ENCODE measurements at places on chromosomes 6 and 20.
A peak's percentile ranks its signal among the peaks of the same experiment; 100 is the strongest.

- no peak for DNase-seq
Measured at GRCh38 chr6:142822383-142822782, 122.6 kb downstream of the HIVEP2 start.

DNA sequence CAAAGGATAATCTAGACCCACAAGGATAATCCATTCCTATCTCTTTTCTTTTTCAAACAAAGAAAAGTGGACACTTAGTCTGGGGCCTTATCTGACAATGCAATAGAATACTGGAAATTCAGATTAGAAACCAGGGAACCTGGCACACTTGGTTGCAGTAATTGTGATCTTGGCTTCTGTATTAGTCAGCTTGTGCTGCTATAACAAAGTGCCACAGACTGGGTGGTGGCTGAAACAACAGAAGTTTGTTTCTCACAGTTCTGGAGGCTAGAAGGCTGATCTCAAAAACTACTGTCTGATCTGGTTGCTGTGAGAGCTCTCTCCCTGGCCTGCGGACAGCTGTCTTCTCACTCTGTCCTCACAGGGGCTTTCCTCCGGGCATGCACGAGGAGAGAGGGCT lies 49.4 kb downstream of the SNRNP48 start:
- no peak for DNase-seq

GRCh38 chr6:135577059-135577538 lies 79.6 kb upstream of the AHI1 start:
- no peak for DNase-seq

GRCh38 chr20:1206366-1207148 lies 3.3 kb downstream of the C20orf202 start:
- no peak for DNase-seq

DNA sequence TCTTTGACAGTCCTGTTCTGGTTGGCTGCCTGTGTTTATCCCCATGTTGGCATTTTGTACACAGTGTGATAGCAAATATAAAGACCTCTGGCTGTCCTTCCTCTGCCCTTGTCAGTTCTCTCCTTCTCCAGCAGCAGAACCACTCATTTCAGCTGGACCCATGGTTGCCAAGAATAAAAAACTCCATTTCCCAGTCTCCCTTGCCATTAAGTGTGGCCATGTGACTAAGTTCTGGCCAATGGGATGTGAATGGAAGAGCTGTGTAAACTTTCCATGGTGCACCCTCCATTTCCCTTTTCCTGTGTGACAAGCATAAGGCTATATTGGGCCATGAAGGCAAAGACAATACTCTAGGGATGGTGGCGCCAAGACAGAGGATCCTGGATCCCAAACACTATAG lies 78.4 kb upstream of the TBC1D7 start:
- no peak for DNase-seq

- DNase-seq = no peak
Measured at GRCh38 chr6:142400495-142400894, 98.7 kb downstream of the ADGRG6 start.

DNA sequence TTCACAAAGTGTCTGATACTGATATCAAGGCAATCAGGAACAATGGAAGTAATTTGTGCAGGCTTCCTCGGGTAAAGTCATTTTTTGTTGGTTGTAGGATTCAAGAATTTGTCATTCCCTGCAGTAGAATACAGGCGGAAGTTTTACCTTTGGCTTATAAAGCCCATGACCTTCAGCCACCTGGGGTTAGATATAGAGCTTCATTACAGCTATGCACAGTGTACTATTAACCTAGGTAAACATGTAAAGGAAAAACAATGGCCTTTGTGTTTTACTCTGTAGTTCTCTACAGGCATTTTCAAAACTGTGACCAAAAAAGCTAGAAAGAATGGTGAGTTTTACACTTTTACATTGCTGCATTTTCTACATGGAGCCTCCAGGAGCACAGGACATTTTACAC lies 114.9 kb downstream of the NRSN1 start:
- no peak for DNase-seq

DNA sequence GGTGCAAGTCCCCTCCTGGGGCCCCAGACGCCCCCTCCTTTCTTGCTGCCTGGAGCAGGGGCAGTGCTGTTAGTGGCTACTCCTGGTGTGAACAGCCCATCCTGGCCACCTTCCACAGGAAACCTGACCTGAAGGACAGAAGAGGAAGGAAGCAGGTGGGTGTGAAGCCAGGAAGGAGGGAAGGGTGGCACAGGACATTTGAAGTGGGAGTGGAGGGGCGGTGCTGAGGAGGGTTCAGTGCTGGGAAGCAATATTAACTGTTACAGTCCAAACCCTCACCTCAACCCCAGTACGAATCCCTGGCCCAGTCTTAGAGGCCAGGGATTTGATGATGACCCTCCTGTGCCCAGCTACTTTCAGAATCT lies 766 bp downstream of the PRICKLE4 start:
- no peak for DNase-seq

- no peak for DNase-seq
Measured at GRCh38 chr6:110217266-110217665, 37.0 kb downstream of the CDC40 start.

DNA sequence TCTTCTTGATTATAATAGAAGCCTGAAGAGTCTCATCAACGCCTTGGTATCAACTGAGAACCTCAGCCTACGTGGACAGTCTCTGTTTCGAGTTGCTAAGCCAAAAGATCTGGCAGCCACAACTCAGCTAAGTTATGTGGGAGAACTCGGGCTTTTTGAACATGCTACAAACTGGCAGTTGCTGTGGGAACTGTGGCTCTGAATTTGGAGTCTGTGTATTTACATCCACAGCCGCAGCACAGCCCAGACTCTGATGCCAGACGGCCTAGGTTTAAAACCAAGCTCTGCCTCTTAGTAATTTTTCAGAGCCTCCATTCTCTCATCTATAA lies 35.8 kb downstream of the RIPOR2 start:
- DNase-seq = peak; percentile 31

DNA sequence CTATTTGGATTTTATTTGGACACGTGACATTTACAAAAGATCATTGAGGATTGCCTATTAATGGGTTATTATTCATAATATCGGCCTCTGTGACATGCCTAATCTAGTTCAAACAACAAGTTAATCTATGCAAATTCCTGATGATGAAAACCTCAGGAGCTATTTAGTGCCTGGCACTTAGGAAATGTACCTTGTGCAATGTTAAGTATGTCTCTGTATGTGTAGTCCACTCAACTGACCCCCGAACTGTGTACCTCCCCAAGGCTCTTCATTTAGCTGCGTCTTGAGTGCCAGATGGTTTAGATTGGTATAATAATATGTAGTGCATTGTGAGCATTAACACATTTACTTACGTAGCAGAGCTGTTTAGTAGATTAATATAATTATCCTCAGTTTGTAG lies 6.9 kb downstream of the LAMA2 start:
- DNase-seq = no peak

DNA sequence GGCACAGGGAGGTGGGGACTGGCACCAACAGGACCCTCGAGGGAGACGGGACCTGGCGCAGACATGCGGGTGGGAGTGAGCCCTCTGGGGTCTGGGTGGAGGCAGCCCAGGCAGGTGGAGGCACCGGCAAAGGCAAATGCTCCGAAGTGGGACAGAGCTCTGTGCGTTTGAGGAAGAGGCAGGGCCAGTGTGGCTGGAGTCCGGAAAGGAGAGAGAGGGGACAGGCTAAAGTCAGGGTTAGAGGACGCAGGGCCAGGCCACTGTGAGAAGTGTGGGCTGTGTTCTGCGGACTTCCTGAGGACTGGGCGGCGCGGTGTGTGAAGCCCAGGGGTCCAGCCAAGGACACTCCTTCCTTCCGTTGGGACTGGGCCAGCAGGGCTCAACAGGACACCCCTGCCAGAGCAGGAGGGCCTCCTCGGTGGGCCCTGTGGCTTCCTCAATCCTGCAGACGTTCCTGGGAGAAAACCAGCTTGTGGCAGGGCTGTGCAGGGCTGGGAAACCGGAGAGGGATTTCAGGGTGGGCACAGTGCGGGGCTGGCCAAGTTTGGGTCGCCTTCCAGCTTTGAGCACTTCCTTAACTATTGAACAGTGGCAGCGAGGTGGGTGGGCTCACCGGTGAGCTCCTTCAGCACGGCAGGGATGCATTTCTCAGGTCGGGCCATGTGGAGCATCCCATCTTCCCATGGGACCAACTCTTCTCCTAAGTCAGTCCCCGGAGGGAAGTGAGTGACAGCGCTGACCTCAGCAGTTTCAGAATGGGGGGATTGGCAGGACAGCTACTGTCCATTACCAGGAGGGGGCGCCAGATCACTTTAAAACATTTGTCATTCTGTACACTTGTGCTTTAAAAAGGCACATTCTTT lies 22.5 kb downstream of the MOCS3 start:
- peak; percentile 77 for DNase-seq

DNA sequence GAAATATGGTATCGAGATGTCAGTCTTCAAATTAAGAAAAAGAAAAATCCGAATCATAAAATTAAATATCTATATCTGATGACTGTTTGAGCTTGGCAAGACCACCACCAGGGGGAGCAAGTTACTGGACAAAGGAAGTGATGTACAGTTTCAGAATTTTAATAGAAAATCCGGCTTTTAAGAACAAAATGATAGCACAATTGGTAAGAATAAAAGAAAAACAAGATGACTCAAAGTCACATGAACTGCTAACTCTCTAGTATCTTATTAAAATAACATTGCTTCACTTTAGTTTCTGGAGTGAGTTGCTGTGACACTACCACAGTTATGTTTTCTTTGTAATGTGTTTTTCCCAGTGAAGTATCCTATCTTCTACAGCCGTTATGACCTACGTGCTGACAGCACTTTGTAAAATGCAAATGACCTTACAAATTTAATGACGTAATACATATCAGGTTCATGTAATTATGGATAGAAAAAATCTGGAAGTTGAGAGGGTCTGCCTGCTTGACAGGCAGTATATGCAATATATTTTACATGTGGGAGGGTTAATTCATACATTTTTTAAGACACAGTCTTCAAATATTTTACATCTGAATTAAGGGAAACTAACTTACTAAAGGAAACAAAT lies 405.3 kb upstream of the HS3ST5 start:
- peak; percentile 3 for DNase-seq

DNA sequence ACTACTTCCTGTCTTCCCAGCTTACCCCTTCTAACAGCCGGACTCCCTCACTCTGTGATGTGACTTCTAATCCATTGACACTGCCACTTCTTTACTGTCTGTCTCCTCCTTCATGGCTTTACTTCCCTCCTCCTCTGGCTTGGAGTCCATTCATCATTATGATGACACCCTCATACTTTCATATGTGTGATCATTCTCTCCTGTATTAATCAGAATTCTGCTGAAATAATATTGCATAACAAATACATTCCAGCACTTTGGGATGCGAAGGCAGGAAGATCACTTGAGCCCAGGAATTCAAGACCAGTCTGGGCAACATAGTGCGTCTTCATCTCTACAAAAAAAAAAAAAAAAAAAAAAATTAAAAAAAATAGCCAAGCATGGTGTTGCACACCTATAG lies 147.9 kb upstream of the BTBD3 start:
- DNase-seq = no peak

GRCh38 chr20:1702855-1703254 lies 45.3 kb upstream of the SIRPG start:
- DNase-seq = no peak

DNA sequence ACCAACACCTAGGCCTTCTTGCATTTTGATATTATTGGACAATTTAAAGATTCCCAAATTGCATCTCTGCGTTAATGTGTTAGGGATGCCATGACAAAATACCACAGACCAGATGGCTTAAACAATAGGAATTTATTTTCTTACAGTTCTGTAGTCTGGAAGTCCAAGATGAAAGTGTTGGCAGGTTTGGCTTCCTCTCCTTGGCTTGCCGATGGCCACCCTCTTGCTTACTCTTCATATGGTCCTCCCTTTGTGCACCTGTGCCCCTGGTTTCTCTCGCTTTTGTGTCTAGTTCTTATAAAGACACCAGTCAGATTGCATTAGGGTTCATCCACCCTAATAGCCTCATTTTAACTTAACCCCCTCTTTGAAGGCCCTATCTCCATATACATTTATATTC lies 842.4 kb upstream of the FLRT3 start:
- DNase-seq = no peak

DNA sequence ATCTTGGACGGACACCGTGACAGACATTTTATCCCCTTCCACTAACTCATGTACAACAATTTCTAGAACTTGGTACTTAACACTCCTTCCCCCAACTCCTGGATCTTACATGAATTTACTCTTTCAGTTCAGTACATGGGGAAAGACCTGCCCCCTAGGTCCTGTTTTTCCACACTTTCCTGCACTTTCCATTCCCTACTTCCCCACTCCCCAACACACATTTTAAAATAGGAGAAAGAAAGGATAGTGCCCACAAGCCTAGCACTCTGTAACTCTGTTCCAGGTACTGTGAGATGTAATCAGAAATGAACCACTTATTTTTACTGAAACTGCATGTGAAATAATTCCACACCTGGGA lies 1.3 kb downstream of the ADGRG6 start:
- DNase-seq = no peak

DNA sequence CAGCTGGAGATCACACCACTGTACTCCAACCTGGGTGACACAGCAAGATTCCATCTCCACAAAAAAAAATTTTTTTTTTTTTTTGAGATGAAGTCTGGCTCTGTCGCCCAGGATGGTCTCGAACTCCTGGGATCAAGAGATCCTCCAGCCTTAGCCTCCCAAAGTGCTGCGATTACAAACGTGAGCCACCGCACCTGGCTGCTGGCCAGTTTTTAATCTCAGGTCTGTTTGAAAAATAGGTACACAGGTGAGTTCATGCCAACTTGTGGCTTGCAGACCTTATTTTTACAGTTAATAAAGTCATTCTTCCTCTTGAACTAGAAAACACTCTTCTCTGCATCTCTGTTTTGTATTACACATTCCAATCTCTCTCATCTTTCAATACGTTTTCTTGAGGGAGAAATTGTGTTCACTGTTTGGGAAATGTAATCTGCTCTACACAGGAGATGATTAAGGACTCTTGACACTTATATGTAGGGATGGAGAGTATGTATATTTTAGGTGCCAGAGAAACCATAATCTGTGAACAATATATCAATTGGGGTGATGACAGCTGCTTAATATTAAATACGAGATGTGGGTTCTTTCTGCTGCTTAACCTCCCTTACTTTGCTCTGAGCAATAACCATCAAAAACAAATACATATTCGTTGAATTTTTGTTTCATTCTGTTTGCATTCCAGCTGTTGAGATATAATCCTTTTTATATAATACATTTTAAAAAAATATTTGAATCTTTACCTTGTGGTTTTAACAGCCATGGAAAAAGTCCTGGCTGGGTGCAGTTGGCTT lies 17.7 kb upstream of the RIPOR3 start:
- no peak for DNase-seq

- no peak for DNase-seq
Measured at GRCh38 chr6:72856801-72857200, 234.9 kb downstream of the KCNQ5 start.

DNA sequence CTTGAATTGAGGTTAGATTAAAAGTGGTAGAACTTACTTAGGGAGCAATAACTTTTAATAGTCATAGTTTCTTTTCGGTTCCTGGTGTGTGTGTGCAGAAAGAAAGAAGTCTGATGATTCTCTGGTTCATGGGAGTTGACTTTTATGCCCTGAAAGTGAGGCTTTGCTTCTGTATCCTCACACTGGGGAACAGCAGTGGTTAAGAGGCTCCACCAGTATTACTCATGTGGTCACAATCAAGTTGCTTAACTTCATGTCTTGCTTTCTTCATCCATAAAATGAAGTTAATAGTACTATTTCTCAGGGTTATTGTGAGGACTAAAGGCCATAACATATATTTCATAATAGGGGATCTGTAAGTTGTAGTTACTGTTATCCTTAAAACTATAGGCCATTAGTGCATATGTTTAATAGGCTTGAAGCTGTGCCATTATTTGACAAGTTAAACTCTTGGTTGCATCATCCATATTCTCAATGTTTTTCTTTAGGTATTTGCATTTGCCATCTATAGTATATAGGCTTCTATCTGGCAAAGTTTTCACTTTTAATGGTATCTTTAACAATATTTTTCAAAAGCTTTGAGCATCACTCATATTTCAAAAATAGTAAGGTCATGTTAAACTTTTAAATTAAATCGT lies 262.4 kb downstream of the PLCB1 start:
- DNase-seq = no peak

All from CD4-positive, alpha-beta T cell treated with Interleukin-17A for 4 hours (primary cell).